ENCODE measurements at places on chromosomes 12 and 14.

DNA sequence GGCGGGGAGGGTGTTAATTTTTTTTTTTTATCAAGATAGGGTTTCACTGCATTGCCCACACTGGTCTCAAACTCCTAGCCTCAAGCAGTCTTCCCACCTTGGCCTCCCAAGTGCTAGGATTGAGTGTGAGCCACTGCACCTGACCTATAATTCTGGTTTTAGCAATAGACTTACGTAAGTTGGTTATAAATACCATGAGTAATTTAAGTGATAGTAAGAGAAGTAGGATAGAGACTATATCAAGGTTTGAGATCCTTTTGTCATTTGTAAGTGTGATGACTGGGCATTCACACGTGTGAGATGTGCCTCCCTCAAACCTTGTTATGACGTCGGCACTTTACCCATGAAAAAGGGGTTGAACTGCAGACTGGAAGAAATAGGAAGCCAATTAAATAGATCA lies 22.5 kb downstream of the SINHCAF start:
- no peak for DNase-seq

DNA sequence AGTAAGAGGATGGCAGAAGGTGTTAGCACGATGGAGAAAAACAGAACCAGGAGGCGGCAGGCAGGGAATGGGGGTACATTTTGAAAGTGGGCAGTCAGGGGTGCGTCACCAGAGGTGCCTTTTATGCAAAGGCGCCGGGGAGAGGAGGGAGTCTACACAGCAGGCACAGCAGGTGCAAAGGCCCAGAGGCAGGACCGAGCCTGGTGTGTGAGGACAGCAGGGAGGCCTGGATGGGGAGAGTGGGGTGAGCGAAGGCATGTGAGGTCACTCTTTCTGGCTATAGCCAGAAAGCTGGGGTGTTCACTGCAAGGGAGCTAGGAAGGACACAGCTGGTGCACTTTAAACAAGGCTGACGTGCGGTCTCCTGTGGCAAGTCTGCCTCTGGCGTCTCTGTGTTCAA lies 65.0 kb downstream of the NCOR2 start:
- no peak for DNase-seq

DNA sequence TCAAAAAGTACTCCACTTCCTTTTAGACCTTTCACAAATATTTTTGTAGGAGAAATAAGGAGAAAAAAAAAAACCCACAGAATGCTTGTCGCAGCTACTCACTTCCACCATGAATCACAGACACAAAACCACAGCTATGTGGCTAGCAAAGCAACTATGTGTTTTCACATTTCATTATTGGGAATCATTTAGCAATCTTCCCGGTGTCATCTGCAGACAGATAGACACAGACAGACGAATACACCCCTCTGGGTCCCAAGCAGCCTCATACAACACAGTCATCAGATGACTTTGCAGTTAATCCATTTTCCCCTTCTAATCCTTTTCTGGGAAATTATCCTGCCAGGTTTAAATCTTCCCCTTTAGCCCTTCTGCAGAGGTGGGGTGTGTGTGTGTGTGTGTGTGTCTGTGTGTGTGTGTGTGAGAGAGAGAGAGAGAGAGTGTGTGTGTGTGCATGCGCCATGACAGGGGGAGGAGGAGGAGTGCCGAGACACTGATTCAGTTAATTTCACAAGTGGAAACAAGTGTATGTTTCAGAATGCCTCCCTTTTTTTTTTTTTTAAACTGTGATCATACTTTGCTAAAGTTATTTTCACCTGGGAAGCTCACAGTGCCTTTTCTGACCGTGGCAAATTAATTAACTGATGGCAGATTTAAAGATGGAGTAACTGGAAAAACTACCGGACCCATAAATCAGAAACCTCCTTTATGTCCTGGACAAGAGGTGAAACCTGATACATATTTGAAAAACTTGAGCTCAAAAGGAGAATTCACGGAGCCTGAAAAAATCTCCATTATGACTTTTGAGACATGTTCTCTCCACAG lies 39.9 kb downstream of the LTBP2 start:
- peak; percentile 98 for DNase-seq

DNA sequence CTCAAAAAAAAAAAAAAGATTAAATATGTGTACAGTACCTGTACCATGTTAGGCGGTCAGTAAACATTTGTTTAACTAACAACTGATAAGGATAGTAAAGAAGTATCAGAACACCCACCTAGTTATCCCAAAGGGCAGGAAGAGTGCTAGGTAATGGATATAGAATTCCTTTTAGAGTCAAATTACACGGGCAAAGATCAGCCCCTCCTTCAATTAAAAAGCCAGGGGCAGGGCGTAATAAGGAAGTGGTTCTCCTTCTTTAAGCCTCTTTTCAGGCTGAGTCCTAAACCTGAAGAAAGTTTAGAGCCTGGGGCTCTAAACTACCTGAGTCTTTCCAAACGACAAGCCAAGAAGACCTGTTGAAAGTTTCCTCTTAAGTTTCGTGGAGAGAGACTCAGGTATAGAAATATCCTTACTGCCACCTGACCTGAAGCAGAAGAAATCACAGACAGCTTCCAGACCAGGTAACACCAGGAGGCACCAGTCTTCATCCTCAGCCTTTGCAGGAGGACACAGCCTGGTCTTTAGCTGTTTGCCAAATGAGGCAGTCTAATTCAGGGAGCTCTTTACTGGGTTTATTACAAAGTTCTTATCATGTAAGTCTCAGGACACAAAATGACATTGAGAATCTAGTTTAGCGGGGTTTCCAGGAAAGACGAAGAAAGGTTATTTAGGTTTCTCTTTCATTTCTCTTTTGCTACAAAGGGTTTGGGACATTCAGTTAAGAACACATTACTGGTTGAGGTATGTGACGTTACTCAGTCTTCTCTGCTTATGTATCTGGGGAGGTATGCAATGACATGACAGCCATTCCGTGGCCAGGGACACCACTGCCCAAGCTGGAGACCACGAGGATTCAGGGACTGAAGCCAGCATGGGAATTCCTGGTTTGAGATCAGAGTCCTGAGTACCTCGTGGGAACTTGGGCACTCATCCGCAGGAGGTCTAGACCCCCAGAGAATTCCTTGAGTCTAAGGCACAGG lies at the start of gene BCL2L14:
BCL2L14 (plus strand) TSS at position 266 of the 983 bp plus-strand sequence. CDS start 8,367 bp downstream, outside the sequence.
- no peak for DNase-seq

- DNase-seq: no peak
These were observed 69.8 kb downstream of the SLC6A12 start for GRCh38 chr12:143964-144649.
